ENCODE measurements at places on chromosomes 4 and X. TPM values are rescaled to one million over a fixed set of nuclear protein-coding genes. Genes with fewer than 3 reads are reported as not detected.
A peak's percentile ranks its signal among the peaks of the same experiment; 100 is the strongest.

PPP4R3C gene
- total RNA-seq: not detected

NUP62CL gene
- 4.0 TPM for total RNA-seq

ADH7 gene
- not detected for total RNA-seq

- no peak overlapping the region for H3K27ac ChIP-seq
- no peaks in the 10 kb centered on the region for H3K36me3 ChIP-seq
- DNase-seq: peak; percentile 35
- H3K4me3 ChIP-seq: no peak overlapping the region
- H3K27me3 ChIP-seq: no peaks in the 10 kb centered on the region
- no peaks in the 10 kb centered on the region for H3K4me1 ChIP-seq
These were observed 285.0 kb downstream of the SHOX start for GRCh38 chrX:915427-916229.

DNA sequence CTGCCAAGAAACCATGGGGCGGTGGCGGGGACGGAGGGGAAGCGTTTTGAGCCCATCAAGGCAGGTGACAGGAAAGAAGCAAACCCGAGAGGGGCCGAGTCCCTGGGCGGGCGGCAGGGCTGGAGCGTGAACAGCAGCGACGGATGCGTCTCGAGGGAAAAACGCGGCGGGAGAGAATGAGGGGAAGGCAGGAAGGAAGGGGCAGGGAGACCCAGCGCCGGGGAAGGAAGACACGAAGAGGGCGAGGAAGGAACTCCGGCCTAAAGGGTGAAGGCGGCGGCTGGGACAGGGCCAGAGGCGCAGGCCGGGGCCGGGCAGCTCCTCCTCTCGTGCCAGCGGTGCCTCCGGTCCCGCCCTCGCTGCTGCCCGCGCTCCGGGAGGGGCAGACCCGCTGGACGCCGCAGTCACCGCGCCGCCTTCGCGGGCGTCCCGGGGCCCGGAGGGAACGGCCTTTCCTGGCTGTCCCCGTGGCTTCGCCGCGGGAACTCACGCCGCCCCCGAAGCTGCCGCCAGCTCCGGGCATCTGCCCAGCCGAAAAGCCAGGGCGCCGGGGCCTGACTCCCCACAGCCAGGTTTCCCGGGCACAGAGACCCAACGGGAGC lies 751 bp upstream of the RGS12 start:
- peaks cover 15% of the 10 kb centered on the region for H3K4me1 ChIP-seq
- H3K36me3 ChIP-seq: no peaks in the 10 kb centered on the region
- DNase-seq: peak; percentile 58
- peaks cover 22% of the 10 kb centered on the region for H3K27me3 ChIP-seq
- peak overlapping the region; percentile 89 for H3K4me3 ChIP-seq

GRCh38 chr4:186264660-186265059 lies 1.3 kb upstream of the F11 start:
- H3K4me1 ChIP-seq: no peaks in the 10 kb centered on the region
- no peak for DNase-seq
- H3K27ac ChIP-seq: no peak overlapping the region
- H3K27me3 ChIP-seq: peaks cover 34% of the 10 kb centered on the region
